ENCODE measurements at places on chromosomes 2 and 18. TPM values are rescaled to one million over a fixed set of nuclear protein-coding genes. Genes with fewer than 3 reads are reported as not detected.

DLX1 gene
- 4.9 TPM for total RNA-seq

GRCh38 chr2:32008805-32009515, 1.8 kb downstream of the MEMO1 start:
- DNase-seq: no peak

GRCh38 chr2:45610281-45611019, 617 bp downstream of the SRBD1 start:
- DNase-seq: peak; percentile 74

GRCh38 chr2:69601179-69601612, 42.3 kb downstream of the AAK1 start:
- no peak for DNase-seq

DNA sequence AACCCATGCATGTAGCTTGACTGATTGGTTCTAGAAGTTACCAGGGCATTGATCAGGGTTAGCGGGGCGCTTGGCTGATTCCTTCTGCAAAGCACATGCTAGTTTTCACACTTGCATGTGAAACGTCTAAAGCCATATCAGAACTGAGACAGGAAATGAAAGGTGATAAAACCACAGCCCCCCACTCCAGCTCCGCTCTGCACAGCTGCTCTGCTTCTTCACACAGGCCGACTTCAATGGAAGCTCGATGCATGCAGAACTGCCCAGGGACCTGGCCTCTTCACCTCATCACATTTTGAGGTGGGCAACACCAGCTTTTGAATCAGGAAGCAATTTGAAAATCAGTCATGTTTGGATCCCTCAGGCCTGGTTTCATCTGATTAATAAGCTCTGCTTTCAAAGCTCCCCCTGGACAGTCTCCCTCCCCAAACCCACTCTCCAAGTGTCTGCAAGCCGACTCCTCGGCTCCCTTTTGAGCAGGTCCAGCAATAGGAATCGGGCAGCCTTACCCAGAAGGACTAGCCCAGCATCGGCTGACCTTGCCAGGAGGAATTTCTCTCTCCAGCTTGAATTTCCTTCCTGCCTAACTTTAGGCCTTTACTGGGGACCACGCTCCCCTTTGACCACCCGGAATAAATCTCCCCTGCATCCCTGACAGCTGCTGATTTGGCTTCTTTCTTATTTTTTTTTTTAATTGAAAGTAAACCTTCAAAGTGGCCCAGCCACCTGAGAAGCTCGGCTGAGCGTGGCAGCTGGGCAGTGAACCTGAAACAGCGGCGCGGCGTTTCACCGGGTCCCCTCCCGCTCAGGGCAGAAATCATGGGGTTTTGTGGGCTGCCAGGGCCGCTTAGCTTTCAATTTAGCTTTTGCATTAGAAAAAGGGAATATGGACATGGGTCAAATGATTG, 31.7 kb downstream of the HRH4 start:
- DNase-seq: no peak

GRCh38 chr2:124193706-124194105, 168.6 kb downstream of the CNTNAP5 start:
- no peak for DNase-seq

DNA sequence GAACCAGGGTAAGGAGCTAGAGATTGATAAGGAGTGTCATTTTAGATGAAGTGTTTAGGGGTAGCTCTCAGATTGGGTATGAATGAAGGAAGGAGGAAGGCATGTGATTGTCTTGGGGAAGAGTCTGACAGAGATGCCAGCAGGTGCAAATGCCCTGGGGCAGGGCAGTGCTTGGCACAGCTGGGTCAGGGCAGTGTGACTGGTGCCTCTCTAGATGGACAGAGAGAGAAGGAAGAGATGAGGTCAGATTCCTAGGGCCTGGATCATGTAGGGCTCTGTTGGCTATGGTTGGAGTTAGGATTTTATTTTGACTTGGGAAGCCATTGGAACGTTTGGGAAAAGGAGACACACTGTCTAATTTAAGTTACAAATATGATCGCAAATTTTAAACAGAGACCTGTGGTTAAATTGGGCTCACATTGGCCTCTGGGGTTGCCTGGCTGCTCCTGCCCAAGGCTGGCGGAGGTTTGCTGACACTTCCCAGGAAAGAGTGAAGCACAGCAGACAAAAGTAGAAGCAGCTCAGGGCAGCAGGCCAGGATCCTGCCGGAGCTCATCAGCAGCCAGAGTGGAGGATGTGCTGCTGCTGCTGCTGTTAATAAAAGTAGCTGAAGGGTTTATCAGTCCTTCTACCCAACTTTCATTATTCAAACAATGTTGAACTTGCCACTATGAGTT, 32.7 kb upstream of the FHL2 start:
- DNase-seq: no peak

GRCh38 chr2:32627441-32627813, 423 bp upstream of the TTC27 start:
- no peak for DNase-seq

NTSR2 gene
- not detected for total RNA-seq

DNA sequence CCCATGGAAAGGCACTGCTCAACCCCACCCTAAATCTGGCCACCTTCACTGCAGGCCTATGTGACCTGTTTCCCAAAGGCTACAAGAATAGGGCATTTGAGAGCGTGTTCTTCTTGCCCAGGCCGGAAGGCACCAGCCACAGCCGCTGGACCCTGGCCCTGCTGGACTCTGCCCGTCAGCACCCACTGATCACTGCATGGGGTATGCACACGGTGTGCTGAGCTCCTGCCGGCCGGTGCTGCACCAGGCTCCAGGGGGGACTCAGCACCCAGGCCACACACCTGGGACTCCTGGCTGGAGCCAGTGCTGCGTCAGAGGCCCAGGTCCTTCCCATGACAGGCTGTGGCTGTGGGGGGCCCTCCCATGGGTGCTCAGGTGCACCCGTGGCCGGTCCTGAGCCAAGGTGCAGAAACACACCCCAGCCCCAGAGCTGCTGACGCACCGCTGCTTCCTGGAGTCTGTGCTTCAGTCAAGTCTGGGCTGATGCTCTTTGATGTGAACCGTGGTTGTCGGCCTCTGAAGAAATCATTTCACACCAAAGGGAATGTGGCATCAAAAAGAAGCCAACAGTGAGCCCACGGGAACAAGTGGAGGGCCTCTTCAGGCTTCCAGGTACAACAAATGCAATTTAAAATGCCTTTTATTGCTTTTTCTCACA, 6.5 kb downstream of the KCNG2 start:
- no peak for DNase-seq

GRCh38 chr18:22260208-22260820, 90.9 kb downstream of the GATA6 start:
- DNase-seq: no peak

GRCh38 chr2:85698880-85699254, 4.7 kb downstream of the GNLY start:
- no peak for DNase-seq

- no peak for DNase-seq
These were observed 188.9 kb downstream of the MYO1B start for GRCh38 chr2:191434072-191434471.

CFAP221 gene
- total RNA-seq: not detected

GRCh38 chr2:62423883-62424458, 82.0 kb downstream of the TMEM17 start:
- DNase-seq: no peak

DNA sequence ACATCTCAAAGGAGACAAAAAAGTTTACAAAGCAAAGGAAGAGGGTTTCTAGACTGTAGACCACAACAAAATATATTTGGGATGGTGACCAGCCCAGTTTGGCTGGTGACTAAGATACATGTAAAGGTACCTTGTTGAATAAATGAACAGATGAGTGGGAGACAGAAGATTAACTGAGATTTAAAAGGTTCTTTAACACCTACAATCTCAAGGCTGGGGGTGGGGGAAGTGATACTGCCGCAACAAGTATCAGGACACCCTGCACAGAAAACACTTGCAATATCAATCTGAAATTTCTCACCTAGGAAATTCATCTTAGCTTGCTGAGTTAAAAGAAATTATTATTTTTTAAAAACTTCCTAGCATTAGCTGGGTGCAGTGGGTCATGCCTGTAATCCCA, 8.3 kb downstream of the RNF149 start:
- no peak for DNase-seq

GRP gene
- not detected for total RNA-seq

- no peak for DNase-seq
These were observed 28.5 kb downstream of the PIKFYVE start for GRCh38 chr2:208294482-208295024.

DNA sequence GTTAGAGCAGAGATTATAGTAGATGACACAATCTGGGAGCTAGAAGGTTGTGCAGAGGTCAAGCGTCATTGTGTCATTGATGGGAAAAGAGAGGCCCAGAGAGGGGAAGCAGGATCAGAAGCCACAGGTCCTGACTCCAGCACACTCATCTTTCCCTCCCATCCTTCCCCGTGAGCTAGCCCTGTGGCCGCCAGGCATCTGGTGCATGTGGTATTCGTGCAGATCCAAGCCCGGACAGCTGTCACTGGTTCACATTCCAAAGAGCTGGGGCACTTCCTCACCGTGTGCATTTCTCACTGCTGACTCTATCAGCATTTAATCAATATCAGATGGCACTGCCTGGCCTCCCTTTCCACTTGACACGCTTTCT, 94.1 kb upstream of the THOC1 start:
- DNase-seq: peak; percentile 97

COLEC11 gene
- total RNA-seq: not detected

GRCh38 chr2:72326759-72327158, 179.1 kb upstream of the CYP26B1 start:
- no peak for DNase-seq

DNA sequence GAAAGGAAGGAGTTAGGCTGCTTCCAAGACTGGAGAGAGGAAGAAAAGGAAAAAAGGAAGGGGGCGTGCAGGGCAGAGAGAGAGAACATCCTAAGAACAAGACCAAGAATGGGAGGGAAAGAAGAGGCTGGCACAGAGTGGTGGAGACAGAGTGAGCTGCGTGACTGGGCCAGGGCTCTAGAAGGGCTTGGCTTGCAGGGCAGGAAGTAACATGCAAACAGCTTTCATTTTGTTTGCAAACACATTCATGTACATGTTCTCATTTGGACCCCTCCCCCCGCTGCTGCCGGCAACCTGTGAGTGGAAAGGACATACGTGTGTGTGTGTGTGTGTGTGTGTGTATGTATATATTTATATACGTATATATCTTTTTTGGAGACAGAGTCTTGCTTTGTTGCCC, 46.8 kb upstream of the DNMT3A start:
- DNase-seq: no peak

GRCh38 chr2:42973726-42974125, 181.3 kb upstream of the HAAO start:
- DNase-seq: no peak

- DNase-seq: no peak
These were observed 10.4 kb upstream of the GMPPA start for GRCh38 chr2:219488149-219488843.

GRCh38 chr2:207231967-207232366, 66.2 kb upstream of the KLF7 start:
- no peak for DNase-seq

DNA sequence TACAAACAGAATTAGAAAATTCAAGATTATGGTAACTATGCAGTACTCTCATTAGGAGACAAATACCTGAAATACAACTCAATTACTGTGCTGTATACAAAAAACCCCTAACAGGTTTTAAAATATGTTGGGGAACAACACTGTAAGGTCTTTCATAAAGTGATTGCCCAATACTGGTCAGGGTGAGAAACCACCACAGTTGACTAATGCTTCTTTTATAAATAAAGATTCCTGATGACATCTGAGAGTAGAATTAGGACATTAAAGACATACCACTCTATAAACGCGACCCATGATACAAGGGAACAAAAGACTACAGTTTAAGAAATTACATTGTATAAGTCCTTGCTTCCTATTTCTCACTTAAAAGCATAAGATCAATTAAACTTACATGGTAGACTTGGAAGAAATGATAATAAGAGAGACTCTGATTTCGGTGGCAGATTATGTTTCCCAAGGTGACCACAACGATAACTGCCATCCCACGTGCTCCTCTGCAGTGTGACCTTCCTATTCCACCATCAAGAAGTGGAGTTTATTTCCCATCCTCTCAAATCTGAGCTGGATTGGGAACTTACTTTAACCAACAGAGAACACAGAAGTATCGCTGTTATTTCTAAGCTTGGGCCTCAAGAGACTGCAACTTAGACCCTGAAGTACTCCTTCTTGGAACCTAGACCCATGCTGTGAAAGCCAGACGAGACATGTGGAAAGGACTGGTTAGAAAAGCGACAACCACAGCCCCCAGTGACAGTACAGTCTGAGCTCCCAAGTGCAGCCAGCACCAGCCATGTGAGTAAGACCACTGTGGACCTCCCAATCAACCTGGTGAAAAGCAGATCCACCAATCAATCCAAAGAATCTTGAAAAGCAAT, 52.3 kb downstream of the ZNF521 start:
- no peak for DNase-seq

DNA sequence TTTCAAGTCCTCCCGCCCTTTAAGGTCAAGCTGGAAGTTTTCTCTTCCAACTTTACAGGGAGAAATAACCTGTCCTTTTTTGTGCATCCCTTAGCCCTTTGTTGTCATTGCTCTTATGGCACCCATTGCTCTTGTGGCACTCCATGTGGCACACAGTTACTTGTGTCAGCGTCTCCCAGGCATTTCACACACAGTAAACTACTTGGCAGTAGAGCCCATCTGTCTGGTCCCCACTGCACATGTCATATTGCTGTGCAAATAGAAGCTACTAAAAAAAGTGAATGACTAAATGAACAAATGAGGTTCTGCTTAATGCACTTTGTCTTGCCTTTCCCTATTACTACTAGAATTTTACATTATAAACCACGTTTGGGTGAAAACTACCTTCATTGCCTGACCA, 149.3 kb downstream of the EML6 start:
- no peak for DNase-seq

GRCh38 chr2:40341198-40341597, 110.7 kb downstream of the SLC8A1 start:
- DNase-seq: no peak

DNA sequence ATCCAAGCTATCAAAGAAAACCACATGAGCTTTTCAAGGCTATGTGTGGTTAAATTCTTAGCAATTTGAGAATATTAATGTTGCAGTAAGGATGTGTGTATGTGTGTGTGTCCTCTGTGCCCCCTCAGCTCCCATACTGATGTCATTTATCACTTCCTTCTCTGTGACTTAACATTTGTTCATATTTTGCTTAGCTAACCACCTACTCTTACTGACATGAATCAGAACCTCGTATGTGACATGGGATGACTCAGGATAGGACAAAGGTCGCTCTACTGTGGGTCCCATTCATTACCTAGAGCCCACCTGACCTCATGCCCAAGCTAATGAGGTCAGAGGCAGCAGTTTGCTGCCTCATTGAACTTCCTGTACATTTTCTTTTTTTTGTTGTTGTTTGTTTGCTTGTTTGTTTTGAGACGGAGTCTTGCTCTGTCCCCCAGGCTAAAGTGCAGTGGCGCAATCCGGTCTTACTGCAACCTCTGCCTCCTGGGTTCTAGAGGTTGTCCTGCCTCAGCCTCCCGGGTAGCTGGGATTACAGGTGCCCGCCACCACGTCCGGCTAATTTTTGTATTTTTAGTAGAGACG, 36.3 kb downstream of the MOGAT1 start:
- DNase-seq: peak; percentile 24

ABCA12 gene
- not detected for total RNA-seq

Measured in SJSA1 (cell line).